ENCODE measurements at places on chromosomes 5 and 9. TPM values are rescaled to one million over a fixed set of nuclear protein-coding genes. Genes with fewer than 3 reads are reported as not detected.

The STPG3 gene
- 0.28 TPM for total RNA-seq

The AIF1L gene
- 0.48 TPM for total RNA-seq

The TPPP gene
- 0.37 TPM for total RNA-seq

The ANAPC2 gene
- 50.2 TPM for total RNA-seq

The NR3C1 gene
- 65.3 TPM for total RNA-seq

DNA sequence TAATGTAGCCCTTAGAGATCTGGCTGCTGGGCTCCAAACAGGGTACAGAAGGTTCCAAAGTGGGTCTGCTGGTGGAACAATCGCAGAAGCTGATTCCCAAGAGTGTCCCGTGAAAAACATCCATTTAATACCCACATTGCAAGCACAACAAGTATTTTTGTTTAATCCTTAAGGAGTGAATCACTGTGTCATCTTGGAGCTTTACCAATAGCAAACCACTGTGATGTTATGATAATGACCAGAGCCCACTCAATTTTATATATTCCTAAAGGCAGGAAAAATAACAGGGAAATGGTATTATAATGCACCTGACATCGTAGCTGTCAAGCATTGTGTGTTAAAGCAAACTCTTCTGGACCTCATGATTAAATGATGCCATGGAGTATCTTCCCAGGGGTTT is 291.9 kb downstream of the FBXL7 start:
- DNase-seq = no peak
- H3K27ac ChIP-seq = no peak overlapping the region
- H3K4me1 ChIP-seq = no peaks in the 10 kb centered on the region
- no peaks in the 10 kb centered on the region for H3K36me3 ChIP-seq
- H3K4me3 ChIP-seq = no peak overlapping the region

DNA sequence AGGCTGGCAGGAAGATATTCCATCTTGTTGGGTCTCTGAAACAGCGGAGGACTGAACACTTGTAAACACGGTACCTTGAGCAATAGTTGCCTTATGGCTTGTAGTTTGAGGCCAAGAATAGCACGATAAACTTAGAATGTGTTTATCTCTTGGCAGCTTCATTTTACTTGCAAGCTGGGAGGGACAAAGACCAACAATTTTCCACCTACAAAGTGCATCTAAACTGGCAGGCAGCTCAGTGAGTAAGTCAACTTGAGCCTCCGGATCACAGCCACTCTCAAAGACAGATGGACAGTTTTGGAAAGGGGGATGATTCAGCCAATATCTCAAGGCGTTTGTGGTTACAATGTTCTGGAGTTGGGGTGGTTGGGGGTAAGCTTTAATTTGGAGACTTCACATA is 652.6 kb downstream of the CETN3 start:
- H3K4me3 ChIP-seq = no peak overlapping the region
- no peak for DNase-seq
- H3K27me3 ChIP-seq = no peaks in the 10 kb centered on the region
- no peak overlapping the region for H3K27ac ChIP-seq
- no peaks in the 10 kb centered on the region for H3K4me1 ChIP-seq
- H3K36me3 ChIP-seq = no peaks in the 10 kb centered on the region

DNA sequence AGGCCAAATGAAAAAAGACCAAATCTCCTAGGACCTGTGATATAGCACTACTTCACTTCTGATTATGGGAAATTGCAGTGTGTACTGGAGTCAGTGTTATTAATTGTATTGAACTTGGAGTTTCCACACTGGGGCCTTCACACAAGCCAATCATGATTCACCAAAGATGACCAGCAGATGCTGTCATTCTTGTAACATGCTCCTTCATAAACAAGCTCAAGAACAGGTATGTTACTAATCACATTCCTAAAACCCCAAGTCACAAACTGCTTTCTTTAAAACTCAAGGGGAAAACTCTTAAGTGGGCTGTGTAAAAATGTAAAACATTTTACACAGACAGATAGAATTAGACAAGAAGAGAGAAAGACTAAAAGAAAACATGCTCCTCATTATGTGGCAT is 5.6 kb downstream of the KLHL3 start:
- no peaks in the 10 kb centered on the region for H3K27me3 ChIP-seq
- no peak overlapping the region for H3K27ac ChIP-seq
- H3K4me1 ChIP-seq = peaks cover 29% of the 10 kb centered on the region
- no peak for DNase-seq
- no peaks in the 10 kb centered on the region for H3K36me3 ChIP-seq

GRCh38 chr5:35461530-35461929 is 156.1 kb upstream of the SPEF2 start:
- no peaks in the 10 kb centered on the region for H3K27me3 ChIP-seq
- no peaks in the 10 kb centered on the region for H3K36me3 ChIP-seq
- no peaks in the 10 kb centered on the region for H3K4me1 ChIP-seq
- no peak overlapping the region for H3K27ac ChIP-seq

GRCh38 chr9:133584167-133584558 is 25.0 kb downstream of the FAM163B start:
- DNase-seq = no peak
- H3K27ac ChIP-seq = no peak overlapping the region
- H3K27me3 ChIP-seq = peaks cover 16% of the 10 kb centered on the region
- peaks cover 7% of the 10 kb centered on the region for H3K4me1 ChIP-seq
- H3K4me3 ChIP-seq = no peak overlapping the region

DNA sequence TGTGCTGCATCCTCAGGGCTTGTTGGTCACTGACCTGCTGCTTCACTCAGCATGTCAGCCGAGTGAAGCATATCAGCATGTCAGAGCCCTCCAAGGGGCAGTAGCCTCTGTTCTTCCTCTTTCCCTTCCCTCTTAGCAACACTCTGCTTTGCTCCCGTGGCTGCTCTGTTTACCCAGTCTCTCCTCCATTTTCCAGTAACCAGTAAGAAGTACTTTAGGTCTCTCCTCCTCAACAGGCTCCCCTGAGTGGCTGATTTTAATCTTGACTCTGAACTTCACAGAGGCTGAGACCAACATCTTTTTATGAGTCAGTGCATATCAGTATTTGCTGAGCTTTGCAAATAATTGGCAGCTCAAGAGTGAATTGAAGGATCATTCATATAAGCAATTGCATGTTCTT is 18.6 kb upstream of the ADRB2 start:
- H3K27ac ChIP-seq = no peak overlapping the region
- H3K4me3 ChIP-seq = no peak overlapping the region
- no peaks in the 10 kb centered on the region for H3K36me3 ChIP-seq
- H3K4me1 ChIP-seq = peaks cover 15% of the 10 kb centered on the region

DNA sequence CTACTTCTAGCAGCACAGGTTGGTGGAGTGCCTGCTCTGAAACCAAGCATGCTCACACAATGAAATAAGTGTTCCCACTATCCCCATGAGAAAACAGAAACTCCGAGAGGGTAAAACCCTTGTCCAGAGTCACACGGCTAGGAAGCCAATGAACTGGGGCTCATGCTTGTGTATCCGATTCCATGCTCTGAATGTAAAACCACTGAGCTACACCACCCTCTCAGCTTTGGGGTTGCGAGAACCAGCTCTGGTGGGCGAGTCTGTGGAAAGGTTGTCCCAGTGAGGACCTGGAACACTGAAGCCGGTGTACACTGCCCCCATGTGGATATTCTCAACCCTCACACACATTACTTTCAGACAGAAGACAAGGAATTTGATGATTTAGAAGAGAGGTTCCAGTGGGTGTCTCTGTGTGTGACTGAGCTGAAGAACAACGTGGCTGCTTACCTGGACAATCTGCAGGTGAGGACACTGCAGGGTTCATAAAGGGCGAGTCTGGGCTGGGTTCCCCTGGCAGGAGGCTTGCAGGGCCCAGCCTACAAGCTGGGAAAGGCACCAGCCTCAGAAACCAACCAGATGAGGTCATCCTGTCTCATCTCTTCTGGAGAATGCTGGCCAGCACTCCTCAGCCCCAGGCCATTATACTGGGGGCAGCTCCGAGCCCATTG is 37.4 kb downstream of the ARHGEF37 start:
- H3K27ac ChIP-seq = no peak overlapping the region
- no peaks in the 10 kb centered on the region for H3K4me1 ChIP-seq
- H3K27me3 ChIP-seq = no peaks in the 10 kb centered on the region
- no peak overlapping the region for H3K4me3 ChIP-seq
- no peaks in the 10 kb centered on the region for H3K36me3 ChIP-seq
- no peak for DNase-seq

GRCh38 chr9:130973686-130974281 is 34.7 kb upstream of the FIBCD1 start:
- no peaks in the 10 kb centered on the region for H3K4me1 ChIP-seq
- H3K27me3 ChIP-seq = peaks cover 37% of the 10 kb centered on the region
- H3K4me3 ChIP-seq = no peak overlapping the region
- H3K27ac ChIP-seq = no peak overlapping the region
- no peaks in the 10 kb centered on the region for H3K36me3 ChIP-seq

- no peaks in the 10 kb centered on the region for H3K4me1 ChIP-seq
- no peaks in the 10 kb centered on the region for H3K27me3 ChIP-seq
- no peak overlapping the region for H3K27ac ChIP-seq
- no peaks in the 10 kb centered on the region for H3K36me3 ChIP-seq
- no peak for DNase-seq
Observed at GRCh38 chr5:54702470-54702869, 184.9 kb downstream of the SNX18 start.

DNA sequence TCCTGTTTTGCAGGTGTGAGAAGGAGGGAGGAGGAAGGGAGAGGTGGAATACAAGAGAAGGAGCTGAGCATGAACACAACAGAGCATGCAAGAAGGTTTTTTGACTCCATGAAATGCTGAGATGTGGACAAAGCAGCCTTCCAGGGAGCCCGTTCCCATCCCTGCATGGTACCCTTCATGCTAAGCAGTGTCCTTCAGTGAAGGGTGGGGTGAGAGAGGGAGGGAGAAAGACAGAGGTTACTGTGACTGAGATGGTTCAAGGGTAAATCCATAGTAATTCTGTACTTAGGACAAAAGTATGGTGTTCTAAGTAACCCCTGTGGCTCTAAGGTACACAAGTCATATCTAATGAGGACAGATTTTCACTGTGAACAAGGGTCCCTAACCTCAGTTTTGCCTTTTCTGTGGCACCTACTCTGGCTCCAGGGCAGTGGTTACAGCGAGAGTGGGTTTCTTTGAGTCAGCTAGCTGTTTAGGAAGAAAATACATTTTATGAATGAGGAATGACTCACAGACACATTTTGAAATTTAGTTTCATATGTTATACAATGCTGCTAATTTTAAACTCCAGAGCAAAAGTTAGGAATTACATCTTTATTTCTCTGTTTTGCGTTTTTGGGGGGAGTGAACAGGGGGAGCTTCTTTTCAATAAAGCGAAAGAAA is 184.9 kb upstream of the SLC12A2 start:
- H3K27ac ChIP-seq = no peak overlapping the region
- no peaks in the 10 kb centered on the region for H3K4me1 ChIP-seq
- DNase-seq = no peak
- no peaks in the 10 kb centered on the region for H3K27me3 ChIP-seq
- H3K36me3 ChIP-seq = no peaks in the 10 kb centered on the region
- H3K4me3 ChIP-seq = no peak overlapping the region

GRCh38 chr5:147669169-147669869 is 113.2 kb downstream of the JAKMIP2 start:
- H3K27ac ChIP-seq = no peak overlapping the region
- no peaks in the 10 kb centered on the region for H3K27me3 ChIP-seq
- H3K4me1 ChIP-seq = no peaks in the 10 kb centered on the region
- H3K36me3 ChIP-seq = peaks cover 3% of the 10 kb centered on the region

- no peaks in the 10 kb centered on the region for H3K27me3 ChIP-seq
- no peak for DNase-seq
- H3K27ac ChIP-seq = no peak overlapping the region
- H3K36me3 ChIP-seq = no peaks in the 10 kb centered on the region
Observed at GRCh38 chr9:19241728-19242127, 11.2 kb downstream of the DENND4C start.

DNA sequence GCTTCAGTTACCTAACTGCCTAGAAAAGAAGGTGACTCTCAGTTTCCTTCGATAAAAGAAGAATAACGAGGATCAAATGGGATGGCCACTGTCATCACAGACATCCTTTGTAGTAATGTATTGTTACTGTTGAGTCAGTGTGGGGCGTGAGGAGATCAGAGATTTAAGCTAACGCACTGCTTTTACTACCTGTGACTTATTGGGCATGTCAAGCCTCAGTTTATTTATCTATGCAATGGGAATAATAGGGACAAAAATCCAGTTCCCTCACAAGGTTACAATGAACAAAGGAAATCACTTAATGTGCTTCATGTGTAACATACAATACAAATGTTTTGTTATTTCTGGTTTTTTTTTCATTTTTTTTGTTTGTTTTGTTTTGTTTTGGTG is 255 bp upstream of the TRPM6 start:
- H3K27me3 ChIP-seq = peaks cover 13% of the 10 kb centered on the region
- no peak overlapping the region for H3K27ac ChIP-seq
- H3K4me1 ChIP-seq = peaks cover 7% of the 10 kb centered on the region
- H3K4me3 ChIP-seq = no peak overlapping the region
- H3K36me3 ChIP-seq = no peaks in the 10 kb centered on the region

DNA sequence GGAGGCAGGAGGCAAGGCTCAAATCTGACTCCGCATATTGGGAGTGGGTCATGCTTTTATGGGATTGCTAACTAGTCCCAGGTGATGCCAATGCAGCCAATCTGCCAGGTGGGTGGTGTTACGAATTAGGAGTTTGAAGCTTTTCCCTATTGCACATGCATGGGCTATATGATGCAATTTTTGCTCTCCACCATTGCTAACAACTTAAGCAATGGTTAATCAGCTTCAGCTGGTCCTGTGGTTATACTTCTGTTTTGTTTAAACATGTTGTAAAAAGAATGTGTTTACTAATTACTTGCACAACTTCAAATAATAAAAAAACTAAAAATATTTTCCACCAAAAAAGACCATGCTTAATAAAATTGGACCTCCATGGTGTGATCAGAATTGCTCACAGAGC is 55.7 kb downstream of the SHC3 start:
- H3K36me3 ChIP-seq = no peaks in the 10 kb centered on the region
- H3K27me3 ChIP-seq = no peaks in the 10 kb centered on the region
- H3K4me1 ChIP-seq = no peaks in the 10 kb centered on the region
- H3K27ac ChIP-seq = no peak overlapping the region
- H3K4me3 ChIP-seq = no peak overlapping the region

DNA sequence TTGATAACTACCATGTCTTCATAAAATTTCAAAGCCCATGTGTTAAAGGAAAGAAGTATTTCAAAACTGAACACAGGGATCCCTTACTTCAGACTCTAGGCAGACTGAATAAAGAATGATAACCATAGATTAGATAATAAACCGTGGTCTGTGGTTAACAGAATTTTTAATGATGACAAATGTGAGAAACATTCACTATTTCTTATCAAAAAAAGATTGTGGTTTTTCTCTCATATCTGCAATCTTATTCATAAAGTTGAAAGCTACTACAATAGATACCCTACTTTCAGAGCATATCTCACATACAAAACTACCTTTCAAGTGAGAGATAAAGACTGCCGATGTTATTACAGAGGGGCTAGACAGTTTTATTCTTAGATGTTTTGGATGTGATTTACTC is 816.8 kb upstream of the DMAC1 start:
- no peaks in the 10 kb centered on the region for H3K27me3 ChIP-seq
- no peaks in the 10 kb centered on the region for H3K36me3 ChIP-seq
- H3K27ac ChIP-seq = no peak overlapping the region
- DNase-seq = no peak

DNA sequence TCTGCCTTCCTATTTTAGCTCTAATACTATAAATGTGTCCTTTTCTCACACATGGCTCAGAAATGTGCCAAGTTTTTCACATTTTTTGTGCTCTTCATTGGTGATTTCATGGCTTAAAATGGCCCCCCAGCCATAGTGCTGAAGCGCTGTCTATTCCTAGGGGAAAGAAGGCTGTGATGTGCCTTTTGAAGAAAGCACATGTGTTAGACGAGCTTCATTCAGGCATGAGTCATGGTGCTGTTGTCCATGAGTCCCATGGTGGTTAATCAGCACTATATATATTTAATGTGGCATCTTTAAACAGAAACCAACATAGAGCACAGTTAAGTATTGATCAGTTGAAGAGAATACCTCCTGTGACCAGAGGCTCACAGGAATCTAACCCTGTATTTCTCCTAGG is 55.8 kb downstream of the PDE8B start:
- no peak for DNase-seq
- no peaks in the 10 kb centered on the region for H3K36me3 ChIP-seq
- H3K4me1 ChIP-seq = no peaks in the 10 kb centered on the region
- H3K4me3 ChIP-seq = no peak overlapping the region
- H3K27me3 ChIP-seq = no peaks in the 10 kb centered on the region

Data from CD8-positive, alpha-beta memory T cell (primary cell).